Cerebellar nuclear complex (tissue), 1 donor: ENCODE measurements at places on chromosomes 13 and 19.

GRCh38 chr19:18135712-18136584, 17.0 kb upstream of the PIK3R2 start:
- DNase-seq: no peak

- no peak for DNase-seq
Measured at GRCh38 chr13:112966776-112967175, 2.2 kb upstream of the MCF2L start.

DNA sequence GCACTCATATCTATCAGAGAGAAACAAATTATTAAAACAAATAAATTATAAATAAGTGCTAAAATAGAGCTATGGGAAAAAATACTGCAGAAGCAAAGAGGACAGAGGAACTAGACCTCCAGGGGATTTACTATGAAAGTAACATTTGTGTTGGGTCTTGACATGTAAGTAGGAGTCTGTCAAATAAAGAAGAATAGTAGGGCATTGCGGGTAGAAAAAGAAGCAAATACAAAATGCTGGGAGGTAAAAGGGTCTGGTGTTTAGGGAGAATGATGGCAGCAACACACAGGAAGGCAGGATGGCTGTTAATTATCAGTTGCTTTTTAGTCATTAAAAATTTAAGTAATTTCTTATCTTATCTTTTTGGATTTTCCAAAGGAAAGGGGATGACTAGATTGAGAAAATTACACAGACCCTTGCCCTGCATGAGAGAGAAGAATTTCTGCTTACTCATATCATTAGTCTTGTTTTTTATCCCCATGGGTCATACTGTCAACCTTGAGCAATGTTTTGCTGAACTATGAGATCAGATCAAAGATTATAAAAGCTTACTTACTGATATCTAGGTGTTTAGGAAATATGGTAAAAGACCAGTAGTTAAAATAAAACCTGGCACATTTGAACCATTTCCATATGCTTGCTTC, 472.7 kb downstream of the DIAPH3 start:
- DNase-seq: no peak

DNA sequence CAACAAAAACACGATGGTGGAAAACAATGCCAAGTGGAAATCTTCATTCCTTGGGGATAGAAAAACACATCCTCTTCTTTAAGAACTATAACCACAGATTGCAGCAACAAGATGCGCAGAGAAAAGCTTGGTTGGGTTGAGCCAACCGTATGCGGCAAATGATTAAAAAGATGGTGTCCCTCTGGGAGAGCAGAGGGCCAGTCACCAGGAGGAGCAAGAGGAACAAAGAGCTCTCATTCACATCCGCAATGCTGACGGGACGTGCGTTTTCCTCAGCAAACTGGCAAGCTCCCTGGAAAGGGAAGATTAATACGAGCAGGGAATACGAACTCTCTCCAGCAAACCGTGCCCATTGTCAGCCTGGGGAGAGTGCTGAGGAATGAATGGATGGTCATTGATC, 141.6 kb downstream of the KATNAL1 start:
- DNase-seq: no peak

- DNase-seq: no peak
Measured at GRCh38 chr19:4115818-4116385, 8.0 kb downstream of the MAP2K2 start.

GRCh38 chr19:791567-792305, 5.5 kb upstream of the PTBP1 start:
- no peak for DNase-seq

GRCh38 chr13:30145709-30146367, 161.5 kb downstream of the KATNAL1 start:
- no peak for DNase-seq

GRCh38 chr13:99347335-99347878, 40.2 kb upstream of the GPR183 start:
- DNase-seq: no peak

- DNase-seq: no peak
Measured at GRCh38 chr19:55495646-55496349, 7.6 kb downstream of the SSC5D start.

DNA sequence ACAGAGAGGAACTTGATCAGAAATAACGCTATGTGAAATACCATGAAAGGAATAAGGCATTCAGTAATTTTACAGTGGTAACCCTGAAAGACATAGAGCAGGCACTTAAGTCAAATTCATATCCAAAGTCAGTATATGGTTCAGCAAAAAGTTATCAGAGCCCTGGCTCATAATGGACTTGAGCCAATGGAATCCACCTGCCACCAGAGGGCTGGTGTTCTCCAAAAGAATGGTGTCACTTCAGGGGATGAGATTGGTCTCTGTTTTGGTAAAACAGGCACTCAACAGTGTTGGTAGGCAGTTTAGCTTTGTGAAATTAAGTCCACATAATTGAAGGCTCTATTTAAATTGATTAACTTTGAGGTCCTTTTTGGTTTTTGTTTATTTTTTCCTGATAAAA, 93.9 kb downstream of the LIG4 start:
- DNase-seq: no peak

GRCh38 chr13:23955064-23955463, 57.8 kb upstream of the C1QTNF9B start:
- DNase-seq: no peak

DNA sequence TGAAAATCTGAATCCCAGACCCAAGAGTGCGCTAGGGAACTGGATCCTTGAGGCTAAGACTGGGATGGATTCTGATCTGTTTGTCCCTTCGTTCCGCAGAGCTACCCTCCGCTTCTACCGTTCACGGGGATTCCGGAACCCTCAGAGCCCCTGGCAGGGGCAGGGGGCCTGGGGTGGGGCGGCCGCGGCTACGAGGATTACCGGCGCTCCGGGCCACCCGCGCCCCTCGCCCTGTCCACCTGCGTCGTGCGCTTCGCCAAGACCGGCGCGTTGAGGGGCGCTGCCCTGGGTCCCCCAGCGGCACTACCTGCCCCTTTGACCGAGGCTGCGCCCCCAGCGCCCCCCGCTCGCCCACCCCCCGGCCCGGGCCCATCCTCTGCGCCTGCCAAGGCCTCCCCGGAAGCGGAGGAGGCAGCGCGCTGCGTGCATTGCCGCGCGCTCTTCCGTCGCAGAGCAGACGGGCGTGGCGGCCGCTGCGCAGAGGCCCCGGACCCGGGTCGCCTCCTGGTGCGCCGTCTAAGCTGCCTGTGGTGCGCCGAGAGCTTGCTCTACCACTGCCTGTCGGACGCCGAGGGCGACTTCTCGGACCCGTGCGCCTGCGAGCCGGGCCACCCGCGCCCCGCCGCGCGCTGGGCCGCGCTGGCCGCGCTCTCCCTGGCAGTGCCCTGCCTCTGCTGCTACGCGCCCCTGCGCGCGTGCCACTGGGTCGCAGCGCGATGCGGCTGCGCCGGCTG, 7.1 kb downstream of the SPRED3 start:
- DNase-seq: no peak

DNA sequence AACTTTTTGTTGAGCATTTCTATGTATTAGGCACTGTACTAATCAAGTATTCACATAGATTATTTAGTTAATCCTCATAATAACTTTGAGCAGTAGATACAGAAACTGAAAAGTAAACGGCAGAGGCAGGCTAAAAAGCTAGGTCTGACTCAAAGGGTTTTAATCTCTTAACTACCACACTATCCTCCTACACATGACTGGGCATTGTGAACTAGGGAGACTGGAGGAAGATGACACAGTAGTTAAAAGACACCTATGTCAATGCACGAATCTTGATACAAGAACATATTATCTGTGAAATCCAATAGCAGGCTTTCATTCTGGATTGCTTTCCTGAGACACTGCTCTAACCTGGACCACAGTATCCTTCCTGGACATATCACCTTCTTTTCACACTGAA, 36.3 kb downstream of the MICU2 start:
- DNase-seq: no peak

DNA sequence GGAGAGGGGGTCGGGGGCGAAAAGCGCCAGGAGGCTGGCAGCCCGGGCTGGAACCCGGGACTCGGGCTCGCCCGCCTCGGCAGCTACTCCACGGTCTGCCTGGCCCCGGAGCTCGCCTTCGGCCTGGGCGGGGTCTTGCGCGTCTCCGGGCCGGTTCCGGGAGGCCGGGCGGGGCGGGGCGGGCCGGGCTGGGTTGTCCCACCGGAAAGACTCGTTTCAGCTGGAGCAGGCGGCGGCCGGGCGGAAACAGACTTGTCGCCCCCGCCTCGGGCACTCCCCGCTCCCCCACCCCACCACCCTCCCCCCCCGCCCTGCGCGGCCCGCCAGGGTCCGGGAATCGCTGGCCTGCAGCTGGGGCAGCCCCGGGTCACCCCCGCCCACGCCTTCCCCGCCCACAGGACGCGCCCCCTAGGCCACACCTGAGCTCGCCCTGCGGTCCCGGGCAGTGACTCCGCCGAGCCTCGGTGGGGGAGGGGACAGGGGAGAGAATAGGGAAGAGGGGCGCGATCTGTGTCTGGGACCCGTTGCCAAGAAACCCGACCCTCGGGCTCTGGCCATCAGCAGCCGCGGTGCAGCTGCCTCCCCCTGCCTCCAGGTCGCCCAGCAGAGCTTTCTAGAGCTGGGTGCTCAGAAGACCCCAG, 109.4 kb downstream of the KCTD15 start:
- no peak for DNase-seq

GRCh38 chr13:42125046-42125445, 76.6 kb downstream of the DGKH start:
- DNase-seq: no peak

- no peak for DNase-seq
Measured at GRCh38 chr19:925526-926322, at the start of gene ARID3A. TSS of gene ARID3A (plus strand) at chr19:926035. CDS start at chr19:929529, 3,494 bp downstream.

DNA sequence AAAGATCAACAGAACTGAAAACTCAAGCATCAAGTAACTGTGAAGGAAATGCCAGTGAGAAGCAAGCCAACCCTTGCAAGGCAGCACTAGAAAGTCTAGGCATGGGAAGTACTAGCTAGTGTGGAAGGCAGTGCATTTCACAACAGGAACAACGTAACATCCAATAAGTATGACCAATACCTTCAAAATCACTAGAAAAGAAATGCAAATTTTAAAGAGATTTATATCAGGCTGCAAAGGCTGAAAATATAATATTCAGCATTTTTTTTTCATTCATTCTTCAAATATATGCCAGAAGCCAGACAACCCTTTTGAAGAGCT, 121.9 kb downstream of the DLEU7 start:
- no peak for DNase-seq
